ENCODE measurements at places on chromosomes 6 and 20. TPM values are rescaled to one million over a fixed set of nuclear protein-coding genes. Genes with fewer than 3 reads are reported as not detected.

The C6orf136 gene
- total RNA-seq = 126 TPM

The BRPF3 gene
- total RNA-seq = 59.7 TPM

The ZNF343 gene
- 0.58 TPM for total RNA-seq

The SLC25A27 gene
- total RNA-seq = 49.6 TPM

The FAM83D gene
- total RNA-seq = 36.4 TPM

The KCNK16 gene
- 0.73 TPM for total RNA-seq

The C4B gene
- total RNA-seq = 32.7 TPM

The DDX43 gene
- 2.7 TPM for total RNA-seq

DNA sequence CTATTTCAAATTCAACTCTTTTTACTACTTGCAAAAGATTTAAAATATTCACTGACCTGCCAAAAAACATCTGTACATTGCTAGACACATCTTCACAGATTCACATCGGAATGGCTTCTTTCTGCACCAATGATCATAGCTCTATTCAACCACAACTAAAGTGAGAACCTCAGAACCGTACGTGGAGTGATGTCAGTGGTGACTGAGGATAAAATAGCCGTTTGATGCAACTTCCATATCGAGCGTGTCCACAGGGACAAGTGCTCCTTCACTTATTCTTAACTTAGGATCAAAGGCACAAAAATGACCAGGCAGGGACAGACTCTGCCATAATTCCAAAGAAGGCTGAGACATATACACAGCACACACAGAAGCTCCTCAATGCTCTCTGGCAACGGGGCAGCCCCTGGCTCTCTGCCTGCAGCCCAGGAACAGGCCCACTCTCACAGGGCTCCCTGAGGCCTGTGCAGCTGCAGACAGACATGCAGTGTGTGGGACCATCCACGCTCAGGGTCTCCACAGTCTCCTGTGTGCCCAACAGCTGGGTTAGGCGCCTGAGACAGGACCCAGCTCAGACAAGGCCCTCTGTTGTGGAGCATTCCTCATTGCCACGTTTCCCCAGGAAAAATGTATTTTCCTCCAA is 22.8 kb downstream of the FYN start:
- H3K36me3 ChIP-seq = no peaks in the 10 kb centered on the region
- peaks cover 25% of the 10 kb centered on the region for H3K4me1 ChIP-seq
- no peak overlapping the region for H3K27ac ChIP-seq

DNA sequence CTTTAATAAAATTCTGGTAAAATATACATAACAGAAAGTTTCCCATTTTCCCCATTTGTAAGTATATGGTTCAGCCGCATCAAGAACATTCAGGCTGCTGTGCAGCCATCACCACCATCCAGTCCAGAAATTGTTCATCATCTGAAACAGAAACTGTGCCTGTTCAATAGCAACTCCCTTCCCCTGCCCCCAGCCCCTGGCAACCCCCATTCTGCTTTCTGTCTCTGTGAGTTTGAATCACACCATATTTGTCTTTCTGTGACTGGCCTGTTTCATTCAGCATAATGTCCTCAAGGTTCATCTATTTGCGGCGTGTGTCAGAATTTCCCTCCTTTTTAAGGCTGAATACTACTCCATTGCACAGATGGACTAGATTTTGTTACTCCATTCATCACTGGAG is 19.1 kb downstream of the VSTM2L start:
- no peak overlapping the region for H3K4me3 ChIP-seq
- no peak for DNase-seq
- H3K27ac ChIP-seq = no peak overlapping the region
- H3K27me3 ChIP-seq = peaks cover 46% of the 10 kb centered on the region
- no peaks in the 10 kb centered on the region for H3K36me3 ChIP-seq

- H3K27ac ChIP-seq = no peak overlapping the region
- H3K27me3 ChIP-seq = no peaks in the 10 kb centered on the region
- H3K36me3 ChIP-seq = no peaks in the 10 kb centered on the region
Measured at GRCh38 chr6:157271441-157271840, 51.9 kb downstream of the TMEM242 start.

DNA sequence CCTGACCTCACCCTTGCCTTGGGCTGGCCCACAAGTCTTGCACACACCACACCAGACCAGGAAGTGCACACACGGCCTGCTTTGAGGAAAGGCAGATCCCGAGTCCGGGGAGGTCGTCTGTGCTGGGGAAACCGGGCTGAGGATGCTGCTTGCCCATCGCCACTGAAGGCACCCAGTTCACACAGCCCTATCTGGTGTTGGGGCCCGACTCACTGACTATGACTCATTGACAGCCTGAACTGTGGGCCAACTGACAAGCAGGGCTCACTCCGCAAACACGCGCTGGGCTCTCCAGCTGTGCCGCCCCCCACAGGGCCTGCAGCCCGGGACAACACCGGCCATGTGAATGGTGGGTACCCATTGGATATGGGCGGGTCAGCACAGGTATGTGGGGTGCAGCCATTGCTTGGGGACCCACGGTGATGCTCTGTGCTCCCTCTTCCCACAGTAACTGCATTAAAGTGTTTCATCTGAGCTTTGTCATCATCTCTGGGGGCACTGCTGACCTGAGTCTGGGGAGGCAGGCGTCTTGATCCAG is 1.6 kb downstream of the SAMD10 start:
- no peak overlapping the region for H3K27ac ChIP-seq
- peaks cover 3% of the 10 kb centered on the region for H3K36me3 ChIP-seq
- DNase-seq = peak; percentile 57
- H3K4me3 ChIP-seq = no peak overlapping the region

DNA sequence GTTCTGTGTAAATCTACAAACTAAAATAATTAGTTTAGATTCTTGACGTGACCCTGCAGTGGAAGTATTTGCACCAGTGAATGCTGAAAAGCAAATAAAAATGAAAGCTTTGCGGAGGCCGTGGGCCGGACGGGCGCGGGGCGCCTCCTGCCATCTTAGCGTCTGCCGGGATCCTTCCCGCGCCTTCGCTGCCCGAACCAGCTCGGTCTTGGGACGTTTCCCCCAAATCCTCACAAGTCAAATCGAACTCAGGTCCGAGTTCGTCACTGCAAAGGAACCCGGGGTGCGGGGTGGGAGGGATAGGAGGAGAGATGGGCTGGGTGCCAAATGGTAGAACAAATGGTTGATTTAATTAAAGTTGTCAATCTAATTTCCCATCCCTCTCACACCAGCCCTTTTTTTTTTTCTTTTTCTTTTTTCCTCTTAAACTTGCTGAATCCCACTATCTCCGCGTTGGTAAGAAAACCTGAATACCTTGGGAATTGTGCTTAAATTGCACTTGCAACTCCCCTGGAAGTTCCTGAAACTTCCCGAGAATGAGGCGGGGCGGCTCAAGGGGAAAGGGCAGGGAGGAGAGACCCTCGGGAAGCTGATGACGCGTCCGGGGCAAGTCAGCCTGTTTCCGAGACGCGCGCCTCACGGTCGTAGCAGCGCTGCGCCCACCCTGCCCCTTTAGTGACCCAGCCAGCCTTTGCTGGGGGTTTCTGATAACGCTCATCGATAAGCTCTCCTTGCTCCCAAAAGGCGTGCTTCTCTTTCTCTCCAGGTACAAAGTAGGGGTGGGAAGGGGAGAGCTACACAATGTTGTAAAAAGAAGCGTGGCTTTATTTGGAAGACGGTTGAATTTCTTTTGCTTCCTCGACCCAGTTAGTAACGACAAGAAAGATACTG is 1.8 kb downstream of the GJA1 start:
- peaks cover 10% of the 10 kb centered on the region for H3K4me1 ChIP-seq
- peak overlapping the region; percentile 66 for H3K4me3 ChIP-seq

GRCh38 chr20:24836661-24837299 is 112.3 kb upstream of the CST7 start:
- H3K36me3 ChIP-seq = no peaks in the 10 kb centered on the region
- no peak overlapping the region for H3K27ac ChIP-seq

DNA sequence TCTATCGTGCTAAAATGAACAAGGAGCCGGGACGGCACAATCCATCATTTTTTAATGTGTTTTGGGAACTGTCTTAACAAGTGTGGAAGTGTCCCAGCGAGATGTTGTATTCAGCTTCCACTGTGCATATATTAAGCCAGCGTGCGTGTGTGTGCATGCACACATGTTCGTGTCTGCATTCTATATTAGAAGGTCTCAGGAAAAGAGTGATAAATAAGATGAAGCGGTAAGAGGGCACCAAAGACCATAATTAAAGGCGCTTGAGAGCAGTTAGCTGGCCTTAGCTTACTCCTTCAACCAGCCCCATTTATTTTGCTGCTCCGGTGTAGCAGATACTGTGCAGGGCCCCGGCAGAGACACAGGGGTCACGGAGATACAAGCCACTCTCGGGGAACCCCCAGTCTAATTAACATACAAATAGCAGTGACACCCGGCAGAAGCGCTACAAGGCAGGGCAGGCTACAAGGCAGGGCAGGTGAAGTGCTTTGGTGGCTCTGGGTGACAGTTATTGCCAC is 206.5 kb upstream of the RREB1 start:
- no peak overlapping the region for H3K27ac ChIP-seq
- no peaks in the 10 kb centered on the region for H3K36me3 ChIP-seq
- H3K4me3 ChIP-seq = no peak overlapping the region
- no peaks in the 10 kb centered on the region for H3K27me3 ChIP-seq
- no peak for DNase-seq

DNA sequence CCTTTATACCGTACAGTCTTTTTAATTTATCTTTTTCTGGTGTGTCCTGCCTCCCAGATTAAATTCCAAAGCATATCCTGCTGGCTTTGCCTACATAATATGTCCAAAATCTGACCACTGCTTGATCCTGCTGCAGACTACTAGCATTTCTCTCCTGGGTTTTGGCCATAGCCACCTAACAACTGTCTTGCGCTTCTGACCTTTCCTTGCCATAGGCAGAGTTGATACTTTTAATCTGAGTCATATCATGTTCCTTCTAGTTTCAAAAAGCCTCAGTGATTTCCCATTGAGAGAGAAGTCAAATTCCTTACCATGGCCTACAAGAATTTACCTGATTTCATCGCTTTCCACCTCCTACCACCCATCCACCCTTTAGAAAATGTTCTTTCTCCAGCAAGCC is 104.8 kb downstream of the BCKDHB start:
- H3K27me3 ChIP-seq = no peaks in the 10 kb centered on the region
- no peak for DNase-seq
- no peaks in the 10 kb centered on the region for H3K36me3 ChIP-seq

DNA sequence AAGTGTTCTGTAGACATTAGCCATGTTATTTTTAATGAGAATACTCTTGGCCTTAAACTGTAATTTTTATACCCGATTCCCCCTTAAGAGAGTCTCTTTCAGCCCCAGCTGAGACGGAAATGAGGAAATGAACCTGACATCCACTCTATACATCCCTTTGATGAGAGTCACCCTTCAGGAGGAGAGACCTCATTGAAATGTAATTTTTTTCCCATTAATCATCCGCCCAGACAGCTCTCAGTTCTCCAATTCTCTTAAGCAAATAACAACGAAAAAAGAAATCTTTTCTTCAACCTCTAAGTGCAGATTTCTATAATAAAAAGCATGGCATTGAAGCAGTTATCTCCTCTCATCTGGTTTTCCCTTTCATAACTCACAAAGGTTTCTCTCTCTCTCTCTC is 243.8 kb upstream of the PMEPA1 start:
- no peaks in the 10 kb centered on the region for H3K4me1 ChIP-seq
- no peak overlapping the region for H3K4me3 ChIP-seq
- H3K27ac ChIP-seq = no peak overlapping the region
- DNase-seq = no peak
- H3K36me3 ChIP-seq = no peaks in the 10 kb centered on the region

GRCh38 chr6:29653452-29654038 is 3.3 kb upstream of the MOG start:
- no peaks in the 10 kb centered on the region for H3K27me3 ChIP-seq
- DNase-seq = peak; percentile 47
- H3K27ac ChIP-seq = no peak overlapping the region
- H3K36me3 ChIP-seq = no peaks in the 10 kb centered on the region

- H3K27ac ChIP-seq = peak overlapping the region; percentile 83
- H3K4me1 ChIP-seq = peaks cover 32% of the 10 kb centered on the region
- H3K27me3 ChIP-seq = no peaks in the 10 kb centered on the region
- peak overlapping the region; percentile 97 for H3K4me3 ChIP-seq
Measured at GRCh38 chr20:18138266-18138582, 561 bp downstream of the KAT14 start.

GRCh38 chr20:34586488-34587163 is 28.1 kb downstream of the MAP1LC3A start:
- DNase-seq = no peak
- H3K4me3 ChIP-seq = no peak overlapping the region
- H3K27ac ChIP-seq = no peak overlapping the region
- no peaks in the 10 kb centered on the region for H3K27me3 ChIP-seq

- H3K27ac ChIP-seq = no peak overlapping the region
- H3K36me3 ChIP-seq = no peaks in the 10 kb centered on the region
- DNase-seq = no peak
- H3K4me3 ChIP-seq = no peak overlapping the region
- H3K4me1 ChIP-seq = peaks cover 63% of the 10 kb centered on the region
- no peaks in the 10 kb centered on the region for H3K27me3 ChIP-seq
Measured at GRCh38 chr6:129667621-129668020, 42.4 kb downstream of the ARHGAP18 start.

DNA sequence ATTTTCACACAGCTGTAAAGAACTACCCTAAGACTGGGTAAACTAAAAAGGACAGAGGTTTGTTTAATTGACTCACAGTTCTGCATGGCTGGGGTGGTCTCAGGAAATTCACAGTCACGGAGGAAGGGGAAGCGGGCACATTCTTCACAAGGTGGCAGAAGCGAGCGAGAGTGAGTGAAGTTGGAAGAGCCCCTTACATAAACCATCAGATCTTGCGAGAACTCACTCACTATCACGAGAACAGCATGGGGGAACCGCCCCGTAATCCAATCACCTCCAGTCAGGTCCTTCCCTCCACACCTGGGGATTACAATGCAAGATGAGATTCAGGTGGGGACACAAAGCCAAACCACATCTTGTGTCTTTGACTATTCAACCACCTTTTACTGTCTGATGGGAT is 700.5 kb downstream of the TENT5A start:
- no peak for DNase-seq
- H3K4me1 ChIP-seq = no peaks in the 10 kb centered on the region
- H3K36me3 ChIP-seq = no peaks in the 10 kb centered on the region
- H3K27ac ChIP-seq = no peak overlapping the region
- H3K4me3 ChIP-seq = no peak overlapping the region
- H3K27me3 ChIP-seq = no peaks in the 10 kb centered on the region

GRCh38 chr6:52946306-52946705 is 36.8 kb upstream of the GSTA3 start:
- H3K4me1 ChIP-seq = no peaks in the 10 kb centered on the region
- DNase-seq = no peak
- H3K27ac ChIP-seq = no peak overlapping the region
- no peak overlapping the region for H3K4me3 ChIP-seq
- H3K36me3 ChIP-seq = no peaks in the 10 kb centered on the region
- no peaks in the 10 kb centered on the region for H3K27me3 ChIP-seq

- H3K36me3 ChIP-seq = no peaks in the 10 kb centered on the region
- H3K4me1 ChIP-seq = no peaks in the 10 kb centered on the region
Measured at GRCh38 chr6:44582930-44583329, 195.4 kb downstream of the CDC5L start.

DNA sequence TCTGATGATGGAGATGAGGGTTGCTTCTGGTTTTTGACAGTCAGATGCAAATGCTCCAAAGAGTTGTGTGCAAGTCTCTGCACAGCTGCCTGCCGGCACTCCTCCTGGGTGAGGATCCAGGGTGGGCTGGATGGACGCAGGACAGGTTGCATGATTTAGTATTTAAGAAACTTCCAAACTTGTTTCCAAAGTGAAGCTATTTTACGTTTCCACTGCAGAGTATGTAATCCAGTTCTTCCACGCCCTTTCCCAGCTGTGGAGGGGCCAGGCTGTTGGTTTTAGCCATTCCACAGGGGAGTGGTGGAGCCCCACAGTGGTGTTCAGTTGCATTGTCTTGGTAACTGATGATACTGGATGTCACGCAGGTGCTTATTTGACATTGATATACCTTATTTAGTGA is 157.3 kb downstream of the THBS2 start:
- H3K27ac ChIP-seq = no peak overlapping the region
- no peak for DNase-seq
- no peak overlapping the region for H3K4me3 ChIP-seq
- H3K4me1 ChIP-seq = no peaks in the 10 kb centered on the region
- H3K27me3 ChIP-seq = no peaks in the 10 kb centered on the region
